Neuronal stem cell (in vitro differentiated cells): ENCODE measurements at places on chromosomes 3 and 15.
A peak's percentile ranks its signal among the peaks of the same experiment; 100 is the strongest.

DNA sequence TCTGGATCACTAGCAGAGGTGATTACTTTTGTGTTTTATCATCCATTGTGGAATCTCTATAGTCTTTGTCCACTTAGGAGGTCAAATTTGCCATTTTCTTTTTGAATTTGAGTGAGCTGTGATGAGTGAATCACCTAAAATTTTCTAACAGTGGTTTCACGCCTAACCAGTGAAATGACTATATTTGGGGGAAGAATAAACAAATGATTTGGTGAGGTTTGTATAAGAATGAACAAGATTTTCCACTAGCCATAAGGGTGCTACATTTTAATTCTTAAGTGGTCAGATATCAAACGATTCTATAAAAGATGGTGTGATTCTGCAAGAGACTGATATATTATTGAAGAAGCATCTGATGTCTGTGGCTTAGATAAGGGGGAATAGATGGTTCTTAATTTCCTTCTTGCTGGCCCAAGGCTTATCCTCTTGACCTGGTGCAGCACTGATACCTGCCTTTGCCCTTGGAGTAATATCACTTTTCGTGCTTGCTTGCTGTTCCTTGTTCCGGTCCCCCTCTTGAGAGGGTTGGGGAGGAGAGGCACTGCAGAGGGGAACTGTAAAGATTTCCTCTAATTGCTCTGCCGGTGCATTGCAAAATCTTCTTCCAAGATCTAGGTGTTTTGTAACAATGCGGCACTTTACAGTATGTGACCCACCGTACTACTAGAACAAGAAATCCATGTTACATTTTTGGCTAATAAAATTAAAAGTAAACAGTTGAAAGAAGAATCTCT lies 14.5 kb downstream of the C3orf20 start:
- DNase-seq: no peak

DNA sequence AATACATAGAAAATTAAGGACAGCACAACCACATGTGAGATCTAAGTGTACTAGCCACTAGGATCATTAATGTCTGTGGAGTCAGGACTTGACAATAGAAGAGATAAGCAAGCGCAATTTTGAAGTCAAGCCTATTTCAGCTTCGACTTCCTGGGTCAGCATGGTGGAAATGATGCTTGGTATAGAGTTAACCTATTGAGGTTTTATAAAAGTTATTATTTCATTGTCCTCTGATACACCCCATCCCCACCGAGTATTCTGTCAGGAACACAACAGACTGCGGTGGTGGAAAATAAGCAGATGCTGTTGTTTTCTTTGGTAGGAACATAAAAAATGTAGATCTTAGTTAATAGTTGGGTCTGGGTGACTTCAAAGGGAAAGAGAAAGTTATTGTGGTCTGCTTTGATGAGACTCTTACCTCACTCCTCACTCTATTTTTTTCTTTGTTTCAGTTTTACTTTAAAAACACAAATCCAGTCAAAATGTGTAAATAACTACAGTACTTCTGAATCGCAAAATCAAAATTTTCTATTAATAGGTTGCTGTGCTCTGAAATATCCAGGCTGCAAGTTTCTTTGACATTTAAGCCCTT lies 82.1 kb downstream of the IL5RA start:
- no peak for DNase-seq

GRCh38 chr3:99317201-99317600 lies 321.2 kb upstream of the COL8A1 start:
- no peak for DNase-seq

- no peak for DNase-seq
These were observed 21.7 kb upstream of the ALAS1 start for GRCh38 chr3:52176180-52176752.

GRCh38 chr15:60000824-60001609 lies 3.1 kb upstream of the FOXB1 start:
- peak; percentile 24 for DNase-seq

- DNase-seq: no peak
These were observed 49.7 kb upstream of the SCAANT1 start for GRCh38 chr3:63961891-63962290.

- no peak for DNase-seq
These were observed 16.2 kb upstream of the CHD2 start for GRCh38 chr15:92883876-92884435.

GRCh38 chr15:40941068-40941527 lies 12.0 kb downstream of the DLL4 start:
- DNase-seq: no peak

DNA sequence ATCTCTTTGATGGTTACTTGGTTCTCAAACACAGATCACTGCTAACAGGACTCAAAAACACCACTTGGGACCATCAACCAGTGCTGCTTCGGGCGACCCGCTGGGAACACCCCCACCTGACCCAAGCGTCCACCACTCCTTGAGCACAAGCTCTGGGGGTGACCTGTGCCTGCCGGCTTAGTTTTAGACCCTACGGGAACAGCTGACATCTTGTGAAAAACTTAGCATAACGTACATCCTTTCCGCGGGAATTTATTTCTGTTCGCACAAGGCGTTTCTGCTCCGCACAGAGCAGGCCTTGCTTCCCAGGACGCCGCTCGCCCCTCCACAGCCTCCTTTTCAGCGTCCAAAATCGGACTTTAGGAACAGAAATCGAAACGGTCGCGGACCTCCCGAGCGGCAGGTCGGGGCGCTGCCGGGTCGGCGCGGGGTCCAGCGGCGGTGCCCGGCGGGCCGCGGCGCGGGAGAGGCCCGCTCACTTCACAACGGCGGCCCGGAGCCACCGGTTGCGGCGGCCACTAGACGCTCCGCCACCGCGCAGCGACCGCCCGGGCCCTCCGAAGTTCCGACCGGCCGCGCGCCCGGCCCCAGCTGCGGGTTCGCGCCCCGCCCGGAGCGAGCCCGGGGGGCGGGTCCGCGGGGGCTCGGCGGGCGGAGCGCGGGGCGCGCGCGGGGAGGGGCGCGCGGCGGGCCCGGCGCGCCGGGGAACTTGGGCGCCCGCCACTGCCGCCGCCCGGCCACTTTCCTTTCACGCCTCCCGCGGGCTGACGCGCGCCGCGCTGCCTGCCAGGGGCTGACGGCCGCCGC lies 959 bp downstream of the SFMBT1 start:
- peak; percentile 54 for DNase-seq

- DNase-seq: no peak
These were observed 300.5 kb upstream of the ALCAM start for GRCh38 chr3:105065895-105066839.

DNA sequence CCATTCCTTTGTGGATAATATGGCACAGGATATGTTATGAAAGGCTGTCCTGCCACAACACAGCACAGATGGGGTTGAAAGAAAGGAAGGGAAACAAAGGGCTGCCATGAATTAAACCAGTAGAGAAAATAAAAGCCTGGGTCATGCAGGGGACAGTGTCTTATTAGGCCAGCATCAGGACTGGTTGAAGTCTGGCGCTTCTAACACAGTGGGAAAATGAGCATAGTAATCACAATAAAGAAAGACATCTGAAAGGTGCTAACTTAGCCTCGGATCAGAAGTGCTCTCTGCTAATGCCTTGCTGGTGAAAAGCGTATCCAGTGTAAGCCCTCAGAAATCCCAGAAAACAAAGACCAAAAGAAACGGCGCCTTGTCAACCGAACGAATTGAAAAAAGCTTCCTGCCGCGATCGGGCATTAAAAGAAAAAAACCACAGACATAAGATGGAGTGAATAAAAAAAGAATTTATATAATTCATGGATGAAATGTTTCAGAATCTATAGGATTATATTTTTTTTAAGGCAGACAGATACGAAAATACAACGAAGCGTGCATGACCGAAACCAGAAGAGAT lies 566 bp upstream of the MKRN3 start:
- DNase-seq: peak; percentile 40

- no peak for DNase-seq
These were observed 358.3 kb downstream of the NEK10 start for GRCh38 chr3:27010834-27011233.

DNA sequence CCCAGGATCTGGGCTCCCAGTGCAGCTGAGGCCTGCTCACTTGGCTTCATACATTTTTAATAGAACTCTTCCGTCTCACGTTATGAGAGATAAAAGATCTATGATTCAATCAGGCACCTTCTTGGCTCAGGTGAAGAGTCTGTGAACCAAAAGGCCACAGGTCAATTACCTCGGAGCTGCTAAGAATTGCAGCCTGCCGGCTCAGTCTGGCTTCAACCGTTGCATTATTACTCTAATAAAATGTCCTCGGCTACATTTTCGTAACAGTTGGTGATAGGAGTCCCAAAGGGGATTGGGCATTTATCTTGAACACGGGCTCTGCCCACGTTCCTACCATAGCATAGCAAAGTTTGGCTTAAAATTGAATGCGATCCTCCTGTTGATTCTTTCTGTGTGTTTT lies 176.3 kb downstream of the SLCO3A1 start:
- DNase-seq: no peak

GRCh38 chr3:177824190-177824786 lies 627.0 kb upstream of the TBL1XR1 start:
- no peak for DNase-seq

- DNase-seq: no peak
These were observed 14.6 kb downstream of the SLC25A36 start for GRCh38 chr3:140956058-140956835.

DNA sequence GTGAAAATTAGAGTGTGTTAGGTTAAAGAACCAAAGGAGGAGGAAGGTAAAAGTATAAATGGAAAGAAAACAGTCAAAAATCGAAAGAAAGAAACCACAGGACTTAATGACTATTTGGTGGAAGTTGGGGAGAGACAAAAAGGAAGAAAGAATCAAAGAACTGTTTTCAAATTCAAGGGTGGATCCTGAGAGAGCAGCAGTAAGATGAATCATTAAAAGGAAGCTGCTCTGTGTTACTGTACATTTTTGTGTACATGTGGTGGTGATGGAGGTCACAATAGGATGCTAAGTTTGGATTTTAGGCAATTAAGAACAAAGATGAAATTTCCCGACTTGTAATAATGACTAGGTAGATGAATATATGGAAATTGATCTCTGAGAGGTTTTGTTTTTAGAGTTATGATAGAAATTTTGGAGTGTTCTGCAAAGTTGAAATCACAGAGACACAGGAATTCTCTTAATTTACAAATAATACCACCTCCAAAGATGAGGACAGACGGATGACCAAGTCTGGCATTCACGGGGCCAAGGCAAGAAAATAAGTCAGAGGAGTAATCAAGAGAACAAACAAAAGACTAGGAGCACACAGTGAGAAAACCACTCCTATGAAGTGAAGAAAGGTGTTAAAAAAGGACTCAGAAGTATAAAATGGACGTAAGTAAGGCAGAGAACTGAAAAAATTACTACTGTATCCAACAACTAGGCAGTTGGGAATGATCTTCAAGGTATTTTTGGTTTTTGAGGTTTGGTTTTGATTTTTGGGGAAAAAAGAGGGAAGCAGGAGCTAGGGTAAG lies 7.1 kb downstream of the DHX36 start:
- DNase-seq: no peak

GRCh38 chr3:56833022-56833421 lies 31.3 kb upstream of the ARHGEF3 start:
- DNase-seq: no peak

GRCh38 chr3:16180737-16181134 lies 6.3 kb downstream of the GALNT15 start:
- DNase-seq: no peak

- DNase-seq: no peak
These were observed 65.8 kb upstream of the MAGI1 start for GRCh38 chr3:66104535-66104934.

DNA sequence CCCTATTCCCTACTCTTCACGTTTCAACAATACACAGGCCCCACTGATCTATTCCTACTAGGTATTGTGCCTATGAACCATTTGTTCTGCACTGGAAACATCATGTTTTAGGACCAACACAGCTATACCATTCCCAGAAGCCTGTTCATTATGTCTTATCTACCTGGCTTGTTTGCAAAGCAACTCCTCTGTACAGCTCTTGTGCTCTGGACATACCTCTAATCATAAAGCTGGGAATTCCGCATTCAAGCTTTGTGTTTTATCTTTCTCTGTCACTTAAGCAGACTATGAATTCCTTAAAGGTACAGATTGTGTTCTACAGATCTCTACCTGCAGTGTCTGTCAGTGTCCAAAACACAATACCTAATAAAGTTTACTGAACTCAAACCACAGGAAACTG lies 87.5 kb upstream of the CSPG5 start:
- no peak for DNase-seq

DNA sequence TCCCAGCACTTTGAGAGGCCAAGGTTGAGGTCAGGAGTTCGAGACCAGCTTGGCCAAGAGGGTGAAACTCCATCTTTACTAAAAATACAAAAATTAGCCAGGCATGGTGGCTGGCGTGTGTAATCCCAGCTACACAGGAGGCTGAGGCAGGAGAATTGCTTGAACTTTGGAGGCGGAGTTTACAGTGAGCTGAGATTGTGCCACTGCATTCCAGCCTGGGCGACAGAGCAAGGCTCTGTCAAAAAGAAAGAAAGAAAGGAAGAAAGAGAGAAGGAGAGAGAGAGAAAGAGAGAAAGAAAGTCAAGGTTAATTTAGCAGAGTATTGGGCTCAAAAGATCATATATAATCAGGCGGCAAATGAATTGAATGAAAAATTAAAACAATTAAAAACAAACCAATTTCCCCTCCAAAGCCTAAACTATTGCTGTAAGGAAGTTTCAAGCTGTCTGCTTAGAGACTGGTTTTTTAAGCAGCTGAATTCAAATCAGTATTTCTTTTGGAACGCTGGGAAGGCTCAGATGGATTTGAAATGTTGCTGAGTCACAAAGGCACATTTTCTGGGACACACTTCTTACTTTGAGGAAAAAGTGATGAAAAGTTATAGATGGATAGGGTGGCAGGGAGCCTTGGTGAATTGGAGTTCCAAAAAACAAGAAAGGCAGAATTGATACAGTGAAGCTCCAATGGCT lies 81.3 kb upstream of the BHLHE40 start:
- no peak for DNase-seq

DNA sequence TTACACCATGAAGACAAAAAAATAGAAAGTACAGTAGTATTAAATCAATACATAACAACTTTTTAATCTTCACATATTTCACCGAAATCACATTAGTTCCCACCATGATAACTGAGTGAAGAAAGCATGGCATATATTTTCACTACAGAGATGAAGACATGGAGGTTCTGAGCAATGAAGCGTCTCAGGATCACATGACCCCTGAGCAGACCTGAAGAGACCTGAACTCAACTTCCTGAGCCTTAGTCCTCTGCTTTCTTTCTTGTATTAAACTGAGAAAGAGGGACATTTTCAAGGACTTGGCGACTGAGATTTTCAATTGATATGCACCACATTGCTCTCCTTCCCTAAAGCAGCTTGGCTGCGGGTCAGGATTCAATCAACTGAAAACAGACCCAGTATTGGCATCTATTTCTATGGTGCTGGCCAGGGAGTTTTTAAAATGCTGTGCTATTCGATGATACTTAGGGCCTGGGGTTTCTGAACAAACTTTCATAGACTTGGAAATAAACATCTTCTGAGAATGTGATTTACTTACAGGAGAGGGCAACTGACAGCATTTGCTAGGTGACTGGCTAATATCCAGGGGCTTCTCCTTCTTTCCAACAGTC lies 165.1 kb downstream of the LSAMP start:
- DNase-seq: no peak

DNA sequence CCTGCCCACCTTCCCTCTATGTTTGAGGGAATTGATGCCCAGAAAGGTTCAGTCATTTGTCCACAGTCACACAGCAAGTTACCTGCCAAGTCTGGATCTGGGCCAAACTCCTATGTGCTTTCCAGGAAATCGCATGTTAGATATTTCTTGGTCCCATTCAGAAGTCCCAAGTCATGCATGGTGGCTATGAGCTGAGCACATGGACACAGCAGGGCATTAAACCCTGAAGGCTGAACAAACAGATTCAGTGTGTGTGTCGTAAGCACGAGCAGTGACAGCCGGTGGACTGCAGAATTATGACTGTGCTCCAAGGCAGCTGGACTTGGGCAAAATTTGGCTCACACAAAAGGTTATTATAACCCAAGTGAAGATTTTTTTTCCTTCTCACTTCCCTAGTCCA lies 11.4 kb upstream of the SLC6A6 start:
- DNase-seq: no peak
